ENCODE measurements at places on chromosomes 12 and 14.

- no peak for DNase-seq
Observed at GRCh38 chr12:105261010-105261409, 25.0 kb upstream of the APPL2 start.

DNA sequence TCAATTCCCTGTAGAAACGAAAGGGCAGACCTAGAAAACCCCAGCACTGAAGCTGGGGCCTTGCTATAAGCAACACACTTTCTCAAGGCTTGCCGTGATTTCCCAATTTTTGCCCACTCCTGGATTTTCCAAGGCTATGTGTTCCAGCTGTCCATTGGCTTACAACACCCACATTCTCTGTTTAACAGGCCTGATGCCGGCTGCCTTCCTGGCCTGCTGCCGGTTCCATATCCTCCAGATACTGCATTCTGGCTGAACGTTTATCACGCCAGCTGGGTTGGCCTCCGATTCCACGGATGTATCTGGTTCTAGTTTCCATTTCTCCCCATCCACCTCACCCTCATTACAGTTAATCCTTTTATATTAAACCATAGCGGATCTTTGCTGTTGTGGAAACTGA lies 2.0 kb upstream of the PCNX1 start:
- DNase-seq = no peak

DNA sequence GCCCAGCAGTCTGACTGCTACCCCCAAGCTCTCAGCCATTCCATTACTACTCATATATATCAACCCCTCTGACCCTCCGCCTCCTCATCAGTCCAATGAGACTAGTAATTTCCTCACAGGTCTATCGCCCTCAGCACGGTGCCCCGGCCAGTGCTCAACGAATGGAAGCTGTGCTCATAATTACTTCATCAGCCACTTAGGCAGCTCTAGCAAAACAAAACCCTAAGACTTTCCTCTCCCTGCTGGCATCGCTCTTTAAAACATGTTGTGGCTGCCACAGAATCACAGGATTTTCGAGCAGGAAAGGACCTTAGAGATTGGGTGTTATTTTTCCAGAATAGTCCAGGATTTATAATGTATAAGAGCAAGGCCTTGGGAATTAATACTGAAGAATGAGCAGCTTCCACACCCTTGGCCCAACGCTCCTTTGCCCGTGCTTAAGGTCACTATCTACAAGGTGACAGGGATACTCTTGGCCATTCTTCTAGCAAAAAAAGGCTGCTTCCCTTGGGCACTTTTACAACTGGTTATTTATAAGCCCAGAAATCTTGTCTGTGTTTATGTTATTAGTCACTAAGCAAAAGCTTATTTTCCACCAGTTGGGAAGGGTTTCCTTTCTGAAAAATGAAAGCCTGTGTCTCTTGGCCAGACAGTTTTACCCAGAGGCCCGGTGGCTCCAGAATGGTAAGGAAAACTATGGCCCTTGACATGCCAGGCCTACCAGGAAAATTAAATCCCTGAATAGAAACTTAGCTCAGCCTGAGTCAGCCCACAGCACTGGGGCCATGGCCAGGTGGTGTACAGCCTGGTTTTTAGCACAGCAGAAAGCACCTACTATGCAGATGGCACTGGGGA lies 47.9 kb downstream of the NUAK1 start:
- no peak for DNase-seq

DNA sequence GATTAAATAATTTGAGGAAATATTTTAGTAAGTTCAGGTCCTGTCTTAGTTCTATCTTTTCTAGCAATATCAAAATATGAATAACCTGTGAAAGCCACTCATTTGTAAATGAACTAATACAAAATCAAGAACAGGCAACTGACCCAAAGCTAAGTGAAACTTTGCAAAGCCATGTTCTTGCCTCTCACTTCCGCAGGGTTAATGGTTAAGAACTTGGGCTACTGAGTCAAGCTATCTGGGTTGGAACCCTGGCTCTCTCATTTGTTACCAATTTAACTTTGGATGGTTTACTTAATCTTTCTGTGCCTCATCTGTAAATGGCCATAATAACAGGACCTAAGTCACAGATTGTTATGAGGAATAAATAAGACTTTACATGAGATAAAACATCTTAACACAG lies 2.8 kb downstream of the KIF21A start:
- no peak for DNase-seq

DNA sequence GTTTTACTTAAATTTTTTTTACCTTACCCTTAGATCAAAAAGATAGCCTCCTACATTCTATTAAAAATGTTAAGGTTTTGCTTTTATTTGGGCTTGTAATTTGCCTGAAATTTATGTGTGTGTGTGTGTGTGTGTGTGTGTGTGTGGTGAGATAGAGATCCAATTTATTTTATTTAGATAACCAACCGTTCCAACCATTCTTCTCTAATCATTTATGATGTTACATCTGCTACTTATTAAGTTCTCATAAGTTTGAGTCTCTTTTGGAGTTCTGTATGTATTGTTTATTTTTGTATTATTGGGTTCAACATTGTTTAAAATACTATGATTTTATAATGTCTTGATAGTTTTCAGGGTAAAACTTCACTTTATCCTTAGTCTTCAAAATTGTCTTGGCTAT lies 70.6 kb upstream of the PAWR start:
- no peak for DNase-seq

GRCh38 chr14:30874120-30874998 lies at the start of gene COCH:
Gene COCH, plus strand, starts transcription at chr14:30874559. Its CDS starts 380 bp downstream, at chr14:30874939.
- DNase-seq = peak; percentile 56

GRCh38 chr14:34937442-34937841 lies 45.4 kb upstream of the SRP54 start:
- DNase-seq = no peak
